Erythroblast (primary cell): ENCODE measurements at places on chromosomes 1 and 21.

GRCh38 chr1:30738040-30738714 lies 14.8 kb upstream of the MATN1 start:
- DNase-seq = no peak

- DNase-seq = no peak
Measured at GRCh38 chr1:153567621-153568366, 2.1 kb upstream of the S100A2 start.

- DNase-seq = no peak
Measured at GRCh38 chr1:213125643-213126042, 74.6 kb downstream of the RPS6KC1 start.

DNA sequence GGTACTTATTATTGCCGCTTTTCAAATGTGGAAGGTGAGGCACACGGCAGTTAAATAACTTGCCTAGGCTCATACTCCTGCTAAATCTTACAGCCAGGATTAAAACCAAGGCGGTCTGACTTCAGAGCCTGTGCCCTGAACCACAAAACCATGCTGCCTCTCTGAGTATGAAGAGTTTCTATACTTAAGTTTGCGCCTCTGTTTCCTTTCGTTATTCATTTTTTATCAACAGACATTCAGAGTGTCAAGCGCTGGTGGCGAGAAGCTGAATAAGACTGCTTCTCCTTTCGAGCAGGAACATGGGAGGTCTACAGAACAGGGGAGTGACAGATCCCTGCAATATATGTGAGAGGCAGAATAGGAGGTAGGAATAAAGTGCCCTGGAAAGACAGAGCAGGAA lies 96.0 kb upstream of the DUSP10 start:
- no peak for DNase-seq

DNA sequence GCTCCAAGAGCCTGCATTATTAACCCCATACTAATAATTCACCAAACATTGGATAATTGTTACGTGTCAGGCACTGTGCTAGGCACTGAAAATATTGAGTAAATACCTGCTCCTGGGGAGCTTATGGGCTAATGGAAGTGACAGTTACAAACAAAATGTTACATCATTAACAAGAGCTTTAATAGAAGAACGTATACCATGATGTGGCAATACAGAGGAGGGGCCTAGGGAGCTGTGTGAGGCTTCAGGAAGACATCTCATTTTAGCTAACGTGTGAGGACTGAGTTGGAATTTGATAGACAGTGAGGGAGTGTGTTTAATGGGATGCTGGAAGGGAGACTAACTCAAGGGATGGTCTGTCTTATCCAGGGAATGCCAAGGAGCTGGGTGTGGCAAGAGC lies 16.5 kb upstream of the TSPAN2 start:
- no peak for DNase-seq

GRCh38 chr1:223363856-223364684 lies at the start of gene SUSD4:
Gene SUSD4, minus strand, starts transcription at chr1:223364176. Its CDS starts 751 bp downstream, at chr1:223363425.
- DNase-seq = no peak

GRCh38 chr1:203990118-203990517 lies 82.8 kb upstream of the SOX13 start:
- no peak for DNase-seq

- DNase-seq = no peak
Measured at GRCh38 chr1:32742199-32742947, 39.8 kb upstream of the SYNC start.

DNA sequence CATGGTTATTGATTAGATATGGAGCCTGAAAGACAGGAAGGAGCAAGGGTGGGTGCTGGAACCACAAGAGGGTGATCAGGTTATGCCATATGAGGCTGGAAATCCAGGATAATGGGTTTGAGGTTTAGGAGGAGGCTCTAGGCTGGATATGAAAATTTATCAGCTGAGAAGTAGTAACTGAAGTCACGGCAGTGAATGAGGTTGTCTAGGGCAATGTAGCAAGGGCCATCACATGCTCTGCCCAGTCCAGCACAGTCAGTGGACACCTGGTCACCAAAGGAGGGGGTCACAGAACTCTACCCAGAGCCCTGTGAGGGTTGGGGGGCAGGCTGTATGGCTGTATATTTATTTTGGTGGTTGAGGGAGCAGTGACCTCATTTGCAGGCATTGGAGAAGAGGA lies 10.5 kb upstream of the TMEM61 start:
- DNase-seq = no peak
